Stimulated activated CD4-positive, alpha-beta T cell treated with anti-CD3 and anti-CD28 coated beads, Interleukin-4, amount 100 ng/mL, for 4 hours (primary cell): ENCODE measurements at places on chromosomes 7 and 10.

DNA sequence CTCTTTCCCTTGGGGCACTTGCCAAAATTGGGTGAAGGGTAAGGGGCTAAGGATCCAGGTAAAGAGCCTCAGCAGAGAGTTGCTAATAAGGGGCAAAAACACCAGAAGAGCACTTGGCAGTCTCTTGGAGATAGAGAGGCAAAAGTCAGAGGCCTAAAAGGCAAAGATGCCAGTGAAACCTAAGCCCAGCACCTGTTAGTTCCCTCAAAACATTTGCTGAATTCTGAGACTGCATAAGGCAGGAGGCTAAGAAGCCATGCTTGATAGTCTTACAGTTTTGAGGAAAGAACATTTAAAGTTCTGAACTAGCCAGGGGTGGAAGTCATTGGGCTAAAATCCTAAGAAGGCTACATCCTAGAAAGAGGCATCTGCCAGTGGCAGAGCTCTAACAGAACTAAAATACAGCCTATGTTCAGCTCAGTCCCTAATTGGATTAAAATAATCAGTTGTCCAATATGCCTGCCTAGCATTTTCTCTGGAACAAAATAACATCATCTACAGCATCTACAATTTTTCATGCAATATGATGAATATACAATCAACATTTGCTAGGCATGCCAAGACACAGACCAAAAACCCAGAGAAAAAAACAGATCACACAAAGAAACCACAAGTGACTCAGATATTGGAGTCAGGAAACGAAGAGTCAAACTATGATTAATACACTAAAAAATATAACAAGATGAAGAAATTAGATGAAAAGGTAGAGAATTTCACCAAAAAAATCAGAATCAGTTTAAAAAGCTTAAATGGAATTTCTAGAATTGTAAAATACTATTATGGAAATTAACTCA lies 7.7 kb downstream of the HTR7 start:
- no peak for DNase-seq

- no peak for DNase-seq
Observed at GRCh38 chr10:102402512-102402896, 7.0 kb downstream of the NFKB2 start.

DNA sequence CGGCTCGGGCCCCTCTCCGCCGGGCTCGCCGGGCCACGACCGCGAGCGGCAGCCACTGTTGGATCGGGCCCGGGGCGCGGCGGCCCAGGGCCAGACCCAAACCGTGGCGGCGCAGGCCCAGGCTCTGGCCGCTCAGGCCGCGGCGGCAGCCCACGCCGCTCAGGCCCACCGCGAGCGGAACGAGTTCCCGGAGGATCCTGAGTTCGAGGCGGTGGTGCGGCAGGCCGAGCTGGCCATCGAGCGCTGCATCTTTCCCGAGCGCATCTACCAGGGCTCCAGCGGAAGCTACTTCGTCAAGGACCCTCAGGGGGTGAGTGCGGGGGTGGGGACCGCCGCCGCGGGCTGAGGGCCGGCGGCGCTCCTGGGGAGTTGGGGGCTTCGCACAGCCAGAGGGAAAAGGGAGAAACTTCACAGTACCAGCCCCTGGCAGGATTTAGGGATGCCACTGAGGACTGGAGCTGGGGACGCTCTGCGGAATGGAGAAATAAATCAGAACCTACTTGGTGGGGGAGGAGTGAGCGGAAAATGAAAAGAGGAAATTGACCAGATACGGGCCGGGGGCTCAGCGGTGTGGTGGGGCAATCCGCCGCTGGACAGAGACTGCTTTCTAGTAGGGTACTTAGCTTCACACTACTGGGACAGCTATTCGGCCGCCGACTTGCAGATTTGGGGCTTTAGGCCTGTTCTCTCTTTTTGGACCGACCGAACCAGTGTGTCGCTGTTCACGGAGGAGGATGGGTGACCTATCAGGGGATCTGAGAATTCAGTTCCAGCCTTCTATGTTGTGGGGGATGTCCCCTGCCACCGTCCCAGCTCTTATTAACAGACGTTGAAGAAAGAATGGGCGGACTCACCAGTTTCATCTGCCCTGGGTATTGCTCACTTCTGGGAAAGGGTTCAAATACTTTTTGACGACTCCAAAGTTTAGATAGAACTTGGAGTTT lies 669 bp downstream of the PI4K2A start:
- DNase-seq = no peak

- no peak for DNase-seq
Observed at GRCh38 chr7:101564778-101565211, 64.3 kb downstream of the MYL10 start.

DNA sequence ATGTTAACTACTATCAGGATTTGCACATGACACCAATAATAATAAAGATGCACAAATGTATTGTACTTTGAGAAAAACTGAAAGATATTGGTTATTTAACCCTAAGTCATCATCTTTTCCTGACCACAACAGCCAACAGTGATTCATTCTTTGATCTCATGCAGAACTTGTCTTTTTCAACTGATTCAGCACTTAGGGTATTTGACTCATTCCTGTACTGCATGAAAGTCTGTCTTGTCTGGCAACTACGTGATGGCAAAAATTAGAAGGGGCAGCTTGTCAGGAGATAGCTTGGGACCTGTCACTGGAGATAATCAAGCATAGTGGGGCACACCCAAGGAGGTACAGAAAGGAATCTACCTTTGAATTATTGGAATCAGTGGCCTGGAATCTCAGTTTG lies 77.8 kb upstream of the LRRC17 start:
- DNase-seq = no peak

DNA sequence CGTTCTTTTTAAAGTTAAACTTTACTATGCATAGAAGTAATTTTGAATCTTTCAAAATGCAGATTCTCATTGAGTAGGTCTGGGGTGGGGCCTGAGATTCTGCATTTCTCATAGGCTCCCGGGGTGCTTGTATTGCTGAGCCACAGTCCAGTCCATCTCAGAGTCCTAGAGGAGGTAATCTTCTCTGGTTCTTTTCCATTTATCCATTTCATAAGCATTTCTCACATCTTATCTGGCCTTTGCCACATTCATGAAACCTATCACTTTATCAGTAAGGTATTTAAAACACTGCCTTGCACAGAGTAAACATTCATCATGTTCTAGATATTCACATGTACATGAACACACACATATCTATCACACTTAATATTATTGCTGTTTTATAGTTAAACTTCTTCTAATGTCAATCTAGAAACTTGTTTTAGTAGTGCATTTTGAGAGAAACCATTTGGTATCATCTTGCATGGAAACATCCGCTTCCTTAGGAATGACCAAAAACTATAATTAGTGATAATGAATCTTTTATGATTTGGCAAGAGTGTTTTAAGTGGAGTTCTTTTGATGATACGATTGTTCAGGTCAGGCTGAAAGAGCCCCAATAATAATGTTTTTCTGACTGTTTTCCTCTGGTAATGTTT lies 12.0 kb downstream of the GNAI1 start:
- no peak for DNase-seq

- DNase-seq = no peak
Observed at GRCh38 chr10:92696606-92697383, 7.0 kb downstream of the HHEX start.

DNA sequence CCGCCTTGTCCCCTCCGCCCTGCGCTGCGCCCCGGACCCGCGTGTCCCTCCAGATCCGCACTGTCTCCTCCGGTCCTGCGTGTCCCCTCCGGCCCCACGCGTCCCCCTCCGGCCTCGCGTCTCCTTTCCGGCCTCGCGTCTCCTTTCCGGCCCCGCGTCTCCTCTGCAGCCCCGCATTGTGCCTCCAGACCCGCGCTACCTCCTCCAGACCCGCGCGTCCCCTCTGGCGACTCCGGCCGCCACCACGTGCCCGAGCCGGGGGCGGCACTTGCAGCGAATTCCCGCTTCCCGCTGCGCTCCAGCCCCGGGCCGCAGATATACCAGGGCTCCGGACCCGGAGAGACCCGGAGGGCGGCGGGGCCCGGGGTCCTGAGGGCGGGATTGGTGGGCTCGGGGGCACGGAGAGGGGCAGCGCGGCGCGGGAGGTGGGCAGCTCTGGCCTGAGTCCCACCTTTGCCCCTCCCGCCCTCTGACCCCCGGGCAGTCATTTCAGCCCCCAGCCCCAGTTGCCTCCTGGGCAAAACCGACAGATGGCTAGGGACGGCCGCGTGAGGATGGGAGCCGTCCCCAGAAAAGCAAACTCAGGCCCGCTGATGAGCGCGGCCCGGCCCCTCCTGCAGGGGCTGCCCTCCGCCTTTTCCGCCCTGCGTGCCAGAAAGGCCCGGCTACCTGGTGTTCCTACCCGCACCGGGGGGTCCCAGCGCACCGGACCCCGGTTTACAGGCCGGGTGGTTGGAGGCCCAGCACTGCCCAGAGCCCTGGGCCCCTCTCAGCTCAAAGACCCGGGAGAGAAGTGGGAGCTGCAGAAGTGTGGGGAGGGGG lies 56.5 kb downstream of the RBM17 start:
- DNase-seq = no peak

GRCh38 chr10:97714401-97715258 lies 1.1 kb downstream of the MARVELD1 start:
- no peak for DNase-seq

DNA sequence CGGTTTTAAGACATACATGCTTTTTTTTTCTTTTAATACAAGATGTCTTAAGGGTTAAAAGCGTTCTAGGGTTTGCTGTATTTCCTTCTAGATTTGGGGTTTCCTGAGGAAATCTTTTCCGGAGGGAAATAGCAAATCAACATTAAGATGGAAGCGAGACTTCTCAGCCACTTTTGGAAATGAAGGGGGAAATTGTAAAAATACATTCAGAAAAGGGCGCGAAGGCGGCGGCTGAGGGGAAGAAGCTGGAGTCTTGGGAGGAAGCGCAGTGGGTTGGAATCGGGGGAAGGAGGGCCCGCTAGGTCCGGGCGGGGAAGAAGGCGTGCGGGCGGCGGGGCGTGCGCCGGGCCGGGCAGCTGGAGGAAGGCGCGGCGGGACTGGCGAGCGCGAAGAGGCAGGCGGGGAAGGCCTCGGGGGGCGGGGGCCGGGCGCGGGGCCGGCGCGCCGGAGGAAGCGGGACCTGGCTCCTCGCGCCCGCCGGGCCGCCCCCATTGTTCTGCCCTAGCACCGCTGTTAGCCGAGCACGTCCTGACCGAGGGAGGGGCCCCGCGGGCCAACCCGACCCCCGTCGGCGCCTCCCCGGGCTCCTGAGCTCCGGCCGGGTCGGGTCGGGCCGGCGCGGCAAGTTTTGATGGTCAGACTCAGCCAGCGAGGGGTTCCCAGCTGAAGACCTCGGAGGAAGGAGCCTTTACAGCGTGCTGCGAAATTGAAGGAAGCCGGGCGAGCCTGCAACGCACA lies 1.5 kb upstream of the SKIDA1 start:
- peak; percentile 6 for DNase-seq

GRCh38 chr7:216360-217300 lies 24.3 kb downstream of the FAM20C start:
- DNase-seq = no peak

DNA sequence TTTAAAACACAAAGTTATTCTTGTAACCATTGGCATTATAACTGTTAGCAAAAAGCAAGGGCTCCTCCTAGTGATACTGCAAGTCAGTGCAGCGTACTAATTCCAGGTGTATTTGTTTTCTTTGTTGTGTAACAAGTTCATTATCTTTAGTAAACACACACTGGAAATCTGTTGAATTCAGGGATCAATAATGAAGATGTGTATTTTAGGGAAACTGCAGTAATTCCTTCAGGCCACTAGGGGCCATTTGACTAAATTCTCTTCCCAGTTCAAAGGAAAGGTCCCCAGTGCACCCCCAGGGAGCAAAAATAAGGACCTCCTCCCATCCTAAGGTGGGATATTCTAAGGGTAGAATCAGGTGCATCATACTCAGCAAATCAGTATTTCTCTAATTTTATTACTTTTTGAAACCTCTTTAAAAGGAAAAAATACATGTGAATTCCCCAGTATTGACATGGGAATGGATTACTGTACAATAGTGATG lies 158.6 kb upstream of the LYZL1 start:
- DNase-seq = no peak

- DNase-seq = no peak
Observed at GRCh38 chr10:78284381-78284780, 250.7 kb downstream of the RPS24 start.

DNA sequence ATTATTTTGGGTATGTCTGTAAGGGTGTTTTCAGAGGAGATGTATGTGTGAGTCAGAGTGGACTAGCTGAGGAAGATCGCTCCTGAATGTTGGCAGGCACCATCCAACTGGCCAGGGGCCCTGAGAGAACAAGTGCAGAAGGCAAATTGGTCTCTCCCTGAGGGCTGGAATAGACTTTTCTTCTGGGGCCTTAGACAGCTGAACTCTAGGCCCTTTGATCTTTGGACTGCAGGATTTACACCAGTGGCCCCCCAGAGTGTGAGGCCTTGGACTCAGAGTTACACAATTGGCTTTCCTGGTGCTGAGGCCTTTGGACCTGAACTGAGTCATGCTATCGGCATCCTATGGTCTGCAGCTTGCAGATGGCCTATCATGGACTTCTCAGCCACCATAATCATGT lies 217.2 kb downstream of the REEP3 start:
- DNase-seq = no peak

- DNase-seq = no peak
Observed at GRCh38 chr7:130941322-130942210, 207.6 kb upstream of the KLF14 start.

DNA sequence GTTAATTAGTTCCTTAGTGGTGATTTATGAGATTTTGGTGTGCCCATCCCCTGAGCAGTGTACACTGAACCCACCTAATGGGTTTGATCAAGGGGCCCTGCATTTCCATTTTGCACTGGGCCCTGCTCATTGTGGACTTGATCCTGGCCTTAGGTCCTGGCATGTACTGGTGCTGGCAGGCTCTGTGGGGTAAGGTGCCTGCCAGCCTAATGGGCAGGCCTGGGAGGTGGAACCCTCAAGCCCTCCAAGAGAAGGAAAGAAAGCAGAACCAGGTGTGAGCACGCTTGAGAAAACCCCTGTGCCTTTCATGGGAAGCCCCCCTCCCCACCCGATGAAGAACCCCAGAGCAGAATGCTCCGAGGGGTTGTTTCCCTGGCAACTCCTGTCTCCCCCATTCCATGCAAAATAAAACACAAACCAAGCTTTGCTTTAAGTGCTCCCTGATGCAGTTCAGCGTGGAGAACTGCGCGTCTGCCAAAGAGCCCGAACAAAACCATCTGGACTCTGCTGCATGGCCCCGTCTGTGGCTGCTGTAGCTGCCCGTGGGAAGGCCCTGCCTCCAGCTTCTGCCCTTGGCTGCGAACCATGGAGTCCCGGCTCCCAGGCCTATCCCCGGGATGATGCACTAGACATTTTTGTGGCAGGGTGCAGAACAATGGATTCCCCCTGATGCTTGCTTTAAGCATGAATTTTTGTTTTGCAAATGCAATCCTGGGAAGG lies 123.3 kb downstream of the PRPF18 start:
- DNase-seq = no peak

GRCh38 chr10:55630491-55631056 lies 730.5 kb downstream of the ZWINT start:
- DNase-seq = no peak

- DNase-seq = no peak
Observed at GRCh38 chr7:44132039-44132438, 8.7 kb upstream of the POLD2 start.

GRCh38 chr10:71145352-71145945 lies 66.9 kb upstream of the UNC5B start:
- no peak for DNase-seq

- DNase-seq = no peak
Observed at GRCh38 chr7:17367502-17367901, 69.0 kb downstream of the AHR start.
